ENCODE measurements at places on chromosomes 7 and 10.

DNA sequence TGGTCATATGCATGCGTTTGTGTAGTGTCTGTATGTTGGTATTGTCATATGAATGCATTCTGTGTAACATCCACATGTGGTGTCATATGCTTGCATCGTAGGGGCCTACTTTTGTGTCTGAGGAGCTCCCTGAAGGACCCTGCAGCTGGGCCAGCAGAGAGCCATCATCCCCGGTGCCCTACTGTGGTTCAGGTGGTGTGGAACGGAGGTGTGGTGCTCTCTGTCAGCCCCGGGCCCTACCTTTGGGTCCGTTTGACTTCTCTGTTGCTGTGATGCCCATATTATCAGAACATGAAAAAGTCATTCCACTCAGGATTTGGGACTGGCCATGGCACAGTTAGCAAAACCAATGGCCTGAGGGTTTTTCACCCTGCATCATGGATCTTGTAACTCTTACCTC is 217.9 kb downstream of the ADARB2 start:
- DNase-seq: no peak

DNA sequence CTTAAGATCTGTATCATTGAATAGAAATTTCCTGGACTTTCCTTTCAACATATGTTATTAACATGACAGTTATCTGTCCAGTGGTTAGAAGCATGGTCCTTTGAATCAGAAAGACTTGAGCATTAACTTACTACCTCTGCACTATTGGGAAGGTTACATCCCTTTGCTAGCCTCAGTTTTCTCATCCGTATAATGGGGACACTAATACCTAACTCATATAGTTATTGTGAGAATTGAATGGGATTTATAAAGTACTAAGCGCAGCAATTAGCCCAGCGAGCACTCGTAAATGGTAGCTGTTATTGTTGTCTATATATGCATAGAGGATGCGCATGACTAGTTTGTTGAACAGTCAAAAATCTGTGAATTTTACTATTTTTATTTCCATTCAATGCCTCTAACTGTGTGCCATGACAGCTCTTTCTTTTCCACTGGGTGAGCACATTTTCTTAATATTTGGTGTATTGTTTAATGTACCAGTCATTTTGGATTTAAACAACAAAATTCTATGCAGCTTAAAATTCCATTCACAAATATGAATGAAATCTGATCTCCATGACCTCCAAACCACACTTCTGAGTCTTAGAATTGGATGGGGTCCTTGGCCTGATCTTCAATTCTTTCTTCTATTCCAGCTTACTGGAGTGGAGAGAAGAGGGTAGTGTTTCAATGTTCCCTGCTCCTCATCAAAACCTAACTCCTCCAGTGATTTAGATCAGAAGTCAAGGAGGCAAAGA is 65.0 kb downstream of the CACNB2 start:
- DNase-seq: no peak

GRCh38 chr7:14582010-14582409 is 320.5 kb downstream of the DGKB start:
- no peak for DNase-seq

DNA sequence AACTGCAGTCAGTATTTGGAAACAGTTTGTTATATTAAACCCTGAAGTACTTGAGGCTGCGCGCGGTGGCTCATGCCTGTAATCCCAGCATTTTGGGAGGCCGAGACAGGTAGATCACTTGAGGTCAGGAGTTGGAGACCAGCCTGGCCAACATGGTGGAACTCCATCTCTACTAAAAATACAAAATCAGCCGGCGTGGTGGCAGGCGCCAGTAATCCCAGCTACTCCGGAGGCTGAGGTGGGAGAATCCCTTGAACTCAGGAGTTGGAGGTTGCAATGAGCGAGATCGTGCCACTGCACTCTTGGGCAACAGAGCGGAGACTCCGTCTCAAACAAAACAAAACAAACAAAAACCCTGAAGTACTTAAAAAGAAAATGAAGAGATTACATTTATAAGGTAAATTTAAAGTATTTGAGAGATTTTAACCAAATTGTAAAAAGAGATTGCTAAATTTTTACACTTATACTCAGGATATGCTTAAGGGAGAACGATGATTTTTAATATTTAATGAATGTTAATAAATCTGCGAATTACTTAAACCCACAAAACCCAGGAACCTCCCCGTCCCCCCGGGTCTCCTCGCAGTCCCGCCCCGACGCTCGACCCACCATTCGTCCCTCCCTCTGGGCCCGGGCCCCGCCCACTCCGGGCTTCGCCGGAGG is 425 bp upstream of the MTG1 start:
- DNase-seq: no peak

DNA sequence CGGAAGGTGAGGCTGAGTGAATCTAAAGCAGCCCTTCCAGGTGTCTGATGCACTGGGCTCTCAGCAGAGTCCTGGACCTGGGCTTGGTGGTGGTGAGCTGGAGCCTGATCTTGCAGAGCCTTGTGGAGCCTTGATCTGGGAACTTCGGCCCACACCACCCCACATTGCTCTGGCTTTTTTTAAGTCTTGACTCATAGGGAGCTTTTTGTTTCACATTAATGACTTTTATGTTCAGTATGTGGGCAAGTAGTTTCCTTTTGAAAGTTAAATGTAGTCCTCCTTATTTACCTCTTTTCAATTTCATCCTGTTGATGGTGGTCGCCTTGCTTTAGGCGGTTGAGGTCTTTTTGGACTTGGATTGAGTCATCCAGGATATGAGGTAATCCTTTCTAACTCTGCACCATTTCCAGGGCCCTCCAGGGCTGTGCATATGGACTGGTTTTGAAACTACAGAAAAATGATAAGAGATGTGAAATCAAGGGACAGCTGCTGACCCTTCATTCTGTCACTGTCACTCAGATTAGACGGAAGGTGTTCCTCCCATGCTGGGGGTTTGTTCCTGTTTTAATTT is 2.9 kb upstream of the NRAP start:
- DNase-seq: no peak

GRCh38 chr7:43491984-43492383 is 90.9 kb upstream of the STK17A start:
- DNase-seq: no peak

- no peak for DNase-seq
These were observed 300.0 kb upstream of the C7orf33 start for GRCh38 chr7:148290538-148290937.

DNA sequence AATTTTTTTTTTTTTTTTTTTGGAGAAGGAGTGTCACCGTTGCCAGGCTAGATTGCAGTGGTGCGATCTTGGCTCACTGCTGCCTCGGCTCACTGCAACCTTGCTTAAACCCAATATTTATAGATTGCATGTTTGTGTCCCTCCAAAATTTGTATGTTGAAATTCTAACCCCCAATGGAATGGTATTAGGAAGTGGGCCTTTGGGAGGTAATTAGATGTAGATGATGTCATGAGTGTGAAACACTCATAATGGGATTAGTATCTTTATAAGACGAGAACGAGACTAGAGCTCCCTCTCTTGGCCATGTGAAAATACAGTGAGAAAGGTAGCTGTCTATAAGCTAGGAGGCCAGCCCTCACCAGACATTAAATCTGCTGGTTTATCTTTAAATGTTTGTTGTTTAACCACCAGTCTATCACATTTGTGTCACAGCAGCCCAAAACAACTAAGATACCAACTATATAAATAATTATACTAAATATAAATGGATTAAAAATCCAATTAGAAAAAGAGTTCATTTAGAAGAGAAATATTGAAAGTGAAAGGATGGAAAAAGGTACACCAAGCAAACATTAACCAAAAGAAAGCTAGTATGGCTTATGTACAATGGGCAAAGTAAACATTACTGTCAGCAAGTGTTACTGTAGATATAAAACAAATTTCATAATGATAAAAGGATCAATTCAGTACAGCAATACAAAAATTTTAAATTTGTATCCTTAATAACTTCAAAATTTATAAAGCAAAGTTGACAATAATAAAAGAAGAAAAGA is 9.3 kb downstream of the TCAF1 start:
- DNase-seq: no peak

- no peak for DNase-seq
These were observed 170.5 kb downstream of the SLIT1 start for GRCh38 chr10:97015240-97015639.

- no peak for DNase-seq
These were observed 226.4 kb downstream of the KIAA1217 start for GRCh38 chr10:24435374-24435773.

- DNase-seq: peak; percentile 10
These were observed 94.0 kb downstream of the SLC37A3 start for GRCh38 chr7:140304191-140304799.

- no peak for DNase-seq
These were observed 3.6 kb downstream of the ELFN1 start for GRCh38 chr7:1673581-1674118.

- DNase-seq: no peak
These were observed 122.1 kb downstream of the GRID1 start for GRCh38 chr10:86244297-86245014.

GRCh38 chr7:156027821-156028220 is 215.6 kb upstream of the SHH start:
- no peak for DNase-seq

- DNase-seq: no peak
These were observed 53.0 kb downstream of the CROT start for GRCh38 chr7:87398446-87398845.

DNA sequence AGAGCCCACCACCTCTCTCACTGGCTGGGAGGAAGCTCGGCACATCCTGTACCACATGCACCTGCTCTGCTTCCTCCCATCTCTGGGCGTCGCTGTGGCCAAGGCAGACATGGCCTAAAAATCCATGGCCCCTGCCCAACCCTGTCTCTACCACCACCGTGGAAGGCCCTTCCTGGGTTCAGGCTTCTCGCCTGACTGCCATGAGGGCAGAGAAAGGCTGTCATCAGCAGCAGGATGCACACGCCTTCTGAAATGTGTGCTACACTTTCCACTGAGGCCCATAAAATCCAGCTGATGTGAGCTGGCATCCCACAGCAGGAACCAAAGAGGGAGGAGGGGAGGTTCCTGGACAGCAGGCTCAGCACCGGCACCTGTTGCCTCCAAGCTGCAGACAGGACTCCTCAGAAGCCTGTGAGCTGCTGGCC is 93.4 kb downstream of the PTPRN2 start:
- no peak for DNase-seq

DNA sequence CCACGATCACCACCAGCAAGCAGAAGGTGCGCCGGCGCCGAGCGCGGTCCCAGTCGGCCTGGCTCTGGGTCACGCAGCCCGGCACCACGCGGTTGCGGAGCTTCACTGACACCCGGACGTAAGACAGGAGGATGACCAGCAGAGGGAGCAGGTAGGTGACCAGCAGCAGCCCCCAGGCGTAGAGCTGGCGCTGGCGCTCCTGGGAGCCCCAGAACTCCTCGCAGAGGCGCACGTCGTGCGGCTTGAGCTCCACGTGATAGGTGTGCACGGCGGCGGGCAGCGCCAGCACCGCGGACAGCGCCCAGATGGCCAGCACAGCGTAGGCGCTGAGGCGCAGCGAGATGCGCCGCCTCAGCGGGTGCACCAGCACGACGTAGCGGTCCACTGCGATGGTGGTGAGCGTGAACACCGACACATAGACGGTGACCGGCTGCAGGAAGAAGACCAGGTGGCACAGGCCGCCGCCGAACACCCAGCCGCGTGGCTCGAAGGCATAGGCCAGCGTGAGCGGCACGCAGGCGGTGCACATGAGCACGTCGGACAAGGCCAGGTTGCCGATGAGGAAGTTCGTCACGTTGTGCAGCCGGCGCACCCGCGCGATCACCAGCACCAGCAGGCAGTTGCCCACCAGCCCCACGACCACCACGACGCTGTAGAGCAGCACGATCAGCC is 920 bp downstream of the PRLHR start:
- peak; percentile 6 for DNase-seq
